Prostate gland (tissue), 2 donors: ENCODE measurements at places on chromosomes 2 and 18. TPM values are rescaled to one million over a fixed set of nuclear protein-coding genes. Genes with fewer than 3 reads are reported as not detected.

Gene KCNS3
- total RNA-seq = 17.4 TPM

Gene RAD51AP2
- total RNA-seq = not detected

Gene SDC1
- total RNA-seq = 103 TPM

Gene ERICH2
- total RNA-seq = not detected

Gene DCC
- 0.55 TPM for total RNA-seq

Gene SOX11
- total RNA-seq = not detected

Gene FBLN7
- 3.0 TPM for total RNA-seq

- no peaks in the 10 kb centered on the region for H3K27me3 ChIP-seq
- no peak overlapping the region for H3K4me3 ChIP-seq
- no peaks in the 10 kb centered on the region for H3K4me1 ChIP-seq
- H3K36me3 ChIP-seq = no peaks in the 10 kb centered on the region
These were observed 419.7 kb upstream of the MEX3C start for GRCh38 chr18:51617167-51617566.

DNA sequence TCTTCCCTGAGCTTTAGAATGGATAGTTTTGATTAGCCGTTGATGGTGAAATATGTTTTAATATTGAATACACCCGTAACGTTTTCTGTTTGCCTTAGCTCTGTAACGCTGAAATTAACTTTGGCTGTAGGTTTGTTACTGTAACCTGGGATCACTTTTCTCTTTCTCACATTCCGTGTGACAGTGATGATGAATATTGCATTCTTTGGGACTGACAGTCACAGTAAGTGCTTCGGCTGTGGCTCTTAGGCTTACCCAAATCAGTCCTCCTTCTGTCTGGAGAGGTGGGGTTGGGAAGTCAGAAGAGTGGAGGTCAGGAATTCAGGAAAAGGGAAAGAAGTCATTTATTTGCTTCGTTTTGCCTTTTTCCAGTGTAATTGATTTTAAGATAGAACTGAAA is 18.0 kb downstream of the RMC1 start:
- H3K4me1 ChIP-seq = no peaks in the 10 kb centered on the region
- H3K27ac ChIP-seq = no peak overlapping the region
- H3K27me3 ChIP-seq = no peaks in the 10 kb centered on the region

- no peaks in the 10 kb centered on the region for H3K36me3 ChIP-seq
- H3K4me3 ChIP-seq = no peak overlapping the region
- no peaks in the 10 kb centered on the region for H3K27me3 ChIP-seq
- no peak overlapping the region for H3K27ac ChIP-seq
These were observed 119.0 kb upstream of the ARHGAP28 start for GRCh38 chr18:6610466-6610865.

DNA sequence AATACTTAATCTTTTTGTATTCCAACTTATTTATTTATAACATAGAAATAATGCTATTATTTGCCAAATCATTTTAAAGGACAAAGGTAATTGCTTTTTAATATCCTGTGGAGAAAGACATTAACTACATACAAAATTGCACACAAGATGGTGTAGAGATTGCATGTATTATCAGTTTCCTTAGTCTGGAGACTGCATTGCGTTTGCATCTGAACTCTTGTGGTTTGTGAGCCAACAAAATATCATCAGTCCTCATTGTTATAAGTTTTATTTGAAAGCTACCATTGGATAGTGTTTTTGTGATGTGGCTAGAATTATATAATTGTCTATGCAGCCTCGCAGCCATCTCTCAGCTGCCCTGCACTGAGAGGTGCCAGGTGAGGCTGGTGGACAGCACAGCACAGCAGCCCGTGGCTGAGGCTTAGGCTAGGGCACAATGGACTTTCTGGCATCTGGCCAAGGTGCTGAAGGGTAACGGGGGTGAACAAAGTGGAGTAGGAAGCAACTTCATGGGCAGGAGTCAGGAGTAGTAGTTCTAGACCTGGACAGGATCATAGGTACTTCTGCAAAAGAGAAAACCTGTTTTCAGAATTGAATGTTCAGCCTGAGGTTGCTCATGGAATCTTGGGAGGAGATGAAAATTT is 15.1 kb downstream of the RASGRP3 start:
- no peak for DNase-seq
- no peaks in the 10 kb centered on the region for H3K36me3 ChIP-seq
- no peaks in the 10 kb centered on the region for H3K4me1 ChIP-seq
- no peaks in the 10 kb centered on the region for H3K27me3 ChIP-seq

- peak; percentile 28 for DNase-seq
- no peaks in the 10 kb centered on the region for H3K27me3 ChIP-seq
- H3K36me3 ChIP-seq = peaks cover 16% of the 10 kb centered on the region
- no peaks in the 10 kb centered on the region for H3K4me1 ChIP-seq
These were observed 11.2 kb downstream of the ZNF142 start for GRCh38 chr2:218648088-218648786.

- no peaks in the 10 kb centered on the region for H3K27me3 ChIP-seq
- no peak for DNase-seq
- H3K4me1 ChIP-seq = no peaks in the 10 kb centered on the region
- H3K36me3 ChIP-seq = no peaks in the 10 kb centered on the region
- H3K4me3 ChIP-seq = no peak overlapping the region
- no peak overlapping the region for H3K27ac ChIP-seq
These were observed 501.8 kb upstream of the RAB12 start for GRCh38 chr18:8107426-8107825.

- DNase-seq = no peak
- H3K27ac ChIP-seq = no peak overlapping the region
- H3K27me3 ChIP-seq = no peaks in the 10 kb centered on the region
- H3K4me3 ChIP-seq = no peak overlapping the region
- H3K4me1 ChIP-seq = no peaks in the 10 kb centered on the region
- no peaks in the 10 kb centered on the region for H3K36me3 ChIP-seq
These were observed 10.1 kb downstream of the HDAC4 start for GRCh38 chr2:239390546-239391285.

GRCh38 chr18:58005011-58005410 is 39.0 kb upstream of the NEDD4L start:
- no peak overlapping the region for H3K4me3 ChIP-seq
- H3K27ac ChIP-seq = no peak overlapping the region
- no peaks in the 10 kb centered on the region for H3K27me3 ChIP-seq
- DNase-seq = no peak
- H3K36me3 ChIP-seq = no peaks in the 10 kb centered on the region
- no peaks in the 10 kb centered on the region for H3K4me1 ChIP-seq

GRCh38 chr2:54461261-54461660 is 5.1 kb downstream of the SPTBN1 start:
- no peak overlapping the region for H3K4me3 ChIP-seq
- peaks cover 9% of the 10 kb centered on the region for H3K4me1 ChIP-seq
- no peaks in the 10 kb centered on the region for H3K36me3 ChIP-seq
- no peak overlapping the region for H3K27ac ChIP-seq
- no peaks in the 10 kb centered on the region for H3K27me3 ChIP-seq
- DNase-seq = no peak

DNA sequence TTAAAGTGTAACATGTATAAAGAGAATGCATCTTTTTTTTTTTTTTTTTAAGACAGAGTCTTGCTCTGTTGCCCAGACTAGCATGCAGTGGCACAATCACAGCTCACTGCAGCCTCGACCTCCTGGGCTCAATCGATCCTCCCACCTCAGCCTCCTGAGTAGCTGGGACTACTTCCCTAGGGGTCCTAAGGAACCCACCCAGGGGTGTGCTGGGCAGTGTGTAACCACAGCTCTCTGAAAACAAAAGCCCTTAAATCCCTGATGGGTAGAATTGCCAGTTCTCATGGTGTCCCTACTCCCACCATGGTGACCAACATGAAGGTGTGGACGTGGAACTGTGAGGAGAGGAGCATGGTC is 105.6 kb upstream of the ST3GAL5 start:
- H3K4me1 ChIP-seq = no peaks in the 10 kb centered on the region
- H3K36me3 ChIP-seq = no peaks in the 10 kb centered on the region
- no peak overlapping the region for H3K4me3 ChIP-seq

DNA sequence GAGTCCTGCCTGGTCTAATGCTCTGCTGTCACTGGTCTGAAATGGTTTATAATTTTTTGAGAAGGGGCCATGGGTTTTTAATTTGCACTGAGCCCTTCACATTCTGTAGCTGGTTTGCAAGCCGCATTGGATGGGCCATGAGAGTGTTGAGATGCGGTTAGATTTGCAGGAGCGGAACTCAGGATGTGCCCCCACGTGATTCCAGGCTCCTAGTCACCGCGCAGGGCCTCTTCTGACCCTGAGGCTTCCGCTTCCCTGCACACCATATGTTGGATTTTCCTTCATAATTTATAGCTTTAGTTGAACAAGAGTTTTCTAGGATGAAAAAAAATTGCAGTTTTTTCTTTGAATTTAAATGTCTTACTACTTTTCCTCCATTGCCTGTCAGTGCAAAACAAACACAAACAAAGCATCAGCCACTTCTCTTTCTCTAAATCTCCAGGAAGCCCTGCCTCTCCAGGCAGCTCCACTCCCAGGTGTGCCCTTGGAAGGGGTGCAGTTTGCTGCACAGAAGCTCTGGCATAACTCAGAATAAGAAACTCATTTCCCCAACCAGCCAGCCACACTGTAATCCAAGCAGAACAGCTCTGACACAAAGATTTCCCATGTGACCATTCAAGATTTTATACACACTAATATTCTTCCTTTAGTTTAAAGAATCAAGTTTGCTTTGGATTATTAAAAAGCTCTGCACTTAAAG is 18.4 kb upstream of the TPO start:
- no peak overlapping the region for H3K27ac ChIP-seq
- no peak for DNase-seq
- H3K27me3 ChIP-seq = no peaks in the 10 kb centered on the region

GRCh38 chr2:52082646-52083045 is 1050.7 kb upstream of the NRXN1 start:
- no peaks in the 10 kb centered on the region for H3K27me3 ChIP-seq
- H3K36me3 ChIP-seq = no peaks in the 10 kb centered on the region
- no peak for DNase-seq
- H3K4me3 ChIP-seq = no peak overlapping the region
- no peaks in the 10 kb centered on the region for H3K4me1 ChIP-seq

DNA sequence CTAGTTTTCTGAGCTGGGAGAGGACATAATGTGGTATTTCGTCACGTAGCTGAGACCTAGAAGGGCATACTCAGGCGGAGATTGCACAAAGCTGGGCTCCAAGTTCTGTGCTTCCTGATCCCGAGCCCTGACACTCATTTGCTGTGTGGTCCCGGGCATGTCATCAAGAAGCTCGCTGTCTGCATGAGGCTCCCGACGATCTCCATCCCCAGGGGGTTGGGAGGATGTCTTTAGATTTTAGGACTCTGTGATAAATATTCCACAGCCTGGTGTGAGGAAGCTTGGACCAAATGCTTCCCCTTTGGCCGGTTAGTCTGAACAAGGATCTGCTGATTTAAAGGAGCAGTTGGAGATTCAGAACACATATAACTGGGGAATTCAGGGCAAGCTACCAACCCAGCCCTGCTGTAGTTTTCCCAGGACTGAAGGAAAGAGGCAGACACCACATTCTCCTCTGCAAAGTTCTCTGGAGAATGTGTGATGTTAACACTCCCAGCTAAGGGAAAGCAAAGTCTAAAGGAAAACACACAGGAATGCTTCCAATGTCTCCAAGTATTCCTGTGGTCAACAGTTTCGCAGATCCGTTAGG is 2.3 kb downstream of the KCNE4 start:
- no peaks in the 10 kb centered on the region for H3K27me3 ChIP-seq
- no peak overlapping the region for H3K4me3 ChIP-seq
- DNase-seq = no peak
- H3K4me1 ChIP-seq = no peaks in the 10 kb centered on the region

DNA sequence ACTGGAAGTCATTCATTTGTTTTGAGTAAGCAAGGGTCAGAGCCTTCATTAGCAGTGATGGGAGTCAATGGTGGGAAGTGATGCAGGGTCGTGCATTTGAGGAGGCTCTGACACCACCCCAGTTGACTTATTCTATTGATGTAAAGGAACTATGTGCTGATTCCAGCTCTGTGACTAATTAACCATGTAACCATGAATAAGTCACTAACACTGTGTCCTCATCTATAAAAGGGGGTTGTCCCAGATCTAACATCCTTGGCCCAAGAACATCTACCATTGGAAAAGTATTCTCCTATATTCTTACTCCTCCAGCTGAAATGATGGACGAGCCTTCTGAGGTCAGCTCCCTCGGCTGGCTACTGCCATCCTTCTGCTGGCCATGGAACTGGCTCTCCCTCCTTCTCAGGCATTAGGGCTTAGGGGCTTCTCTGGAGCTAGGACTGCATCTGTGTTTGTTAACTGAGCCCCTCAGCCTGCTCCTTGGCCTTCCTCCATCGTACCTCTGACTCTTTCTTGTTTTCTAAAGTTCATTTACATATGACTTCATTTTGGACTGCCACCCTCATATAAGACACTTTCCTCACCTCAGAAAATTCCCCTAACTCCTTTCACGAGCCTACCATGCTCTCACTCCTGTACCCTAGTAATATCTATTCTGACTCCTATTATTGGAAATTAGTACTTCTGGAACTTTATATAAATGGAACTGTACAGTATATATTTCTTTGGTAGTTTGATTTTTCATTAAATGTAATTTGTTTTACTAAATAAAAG is 115.5 kb downstream of the KCTD1 start:
- DNase-seq = no peak
- no peaks in the 10 kb centered on the region for H3K27me3 ChIP-seq
- H3K36me3 ChIP-seq = no peaks in the 10 kb centered on the region
- no peaks in the 10 kb centered on the region for H3K4me1 ChIP-seq
- no peak overlapping the region for H3K27ac ChIP-seq
- no peak overlapping the region for H3K4me3 ChIP-seq

DNA sequence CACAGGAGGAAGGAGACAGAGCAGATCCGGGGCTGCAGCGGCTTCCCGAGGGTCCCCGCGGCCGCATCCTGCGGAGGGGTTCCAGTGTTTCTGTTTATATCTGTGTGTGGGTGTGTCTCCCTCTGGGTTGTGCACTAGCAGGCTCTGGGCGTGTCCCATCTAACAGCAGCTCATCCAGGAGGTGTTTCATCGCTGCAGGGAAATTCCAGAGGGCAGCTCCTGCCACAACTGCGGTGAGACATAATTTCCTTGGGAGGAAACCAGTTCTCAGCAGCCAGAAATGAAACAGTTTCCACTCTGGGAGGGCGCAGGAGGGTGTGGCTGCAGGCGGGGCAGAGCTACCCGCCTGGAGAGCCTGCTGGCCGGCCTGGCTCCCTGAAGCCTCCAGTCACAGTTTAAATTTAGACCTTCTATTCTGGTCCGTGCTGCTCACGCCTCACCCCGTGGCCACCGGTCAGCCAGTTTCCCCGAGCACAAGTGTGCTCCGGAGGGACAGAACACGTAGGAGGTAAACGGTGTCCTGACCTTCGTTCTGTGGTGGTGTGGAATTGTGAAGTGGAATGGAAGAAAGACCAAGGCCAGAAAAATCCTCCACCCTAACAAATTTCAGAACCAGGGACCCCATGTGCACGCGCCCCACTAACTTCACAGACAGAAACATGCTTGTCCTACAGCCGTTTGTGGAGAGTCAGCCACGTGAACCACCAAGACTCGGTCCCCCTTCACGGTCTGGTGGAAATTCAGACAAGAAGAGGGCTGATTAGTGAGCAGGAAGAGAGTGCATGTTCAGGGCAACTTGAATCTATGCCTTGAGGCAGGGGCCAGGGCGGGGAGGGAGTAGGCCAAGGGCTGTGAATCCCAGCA is 50.2 kb downstream of the TEX44 start:
- no peaks in the 10 kb centered on the region for H3K4me1 ChIP-seq
- H3K36me3 ChIP-seq = no peaks in the 10 kb centered on the region
- DNase-seq = peak; percentile 81
- peak overlapping the region; percentile 63 for H3K27ac ChIP-seq
